ENCODE measurements at places on chromosomes 6 and 20.

- DNase-seq, result no peak
Measured at GRCh38 chr20:50037123-50037522, 54.3 kb downstream of the SNAI1 start.

DNA sequence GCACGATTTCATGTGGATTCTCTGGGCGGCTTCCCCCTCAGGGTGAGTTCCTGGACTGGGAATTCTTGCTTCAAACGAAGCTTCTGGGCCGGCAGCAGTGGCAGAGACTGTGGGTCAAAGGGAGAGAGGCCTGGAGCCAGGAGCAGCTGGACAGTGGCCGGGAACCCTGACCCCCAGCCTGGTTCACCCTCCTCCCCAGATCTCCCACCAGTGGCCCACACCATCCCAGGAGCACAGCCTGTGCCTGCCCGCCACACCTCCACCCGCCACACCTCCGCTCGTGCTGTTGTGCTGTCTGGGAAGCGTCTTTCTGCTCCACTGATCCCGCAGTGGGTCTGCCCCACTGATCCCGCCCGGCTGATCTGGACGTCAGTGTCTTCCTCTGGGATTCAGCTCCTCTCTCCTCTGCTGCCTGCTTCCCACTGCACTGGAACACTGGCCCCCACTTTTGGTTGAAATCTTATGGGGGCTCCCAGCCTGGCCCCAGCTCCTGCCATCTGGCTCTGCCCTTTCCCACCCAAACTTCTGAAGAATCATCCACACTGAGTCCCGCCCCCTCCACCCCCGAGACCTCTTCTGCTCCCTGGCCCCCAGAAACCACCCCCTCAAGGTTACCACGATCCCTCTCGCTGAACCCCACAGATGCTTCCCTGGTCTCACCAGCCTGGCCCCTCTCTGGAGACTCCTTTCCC lies 9.8 kb downstream of the ZBP1 start:
- DNase-seq, result no peak

- no peak for DNase-seq
Measured at GRCh38 chr6:29941471-29941870, 861 bp upstream of the HLA-A start.

DNA sequence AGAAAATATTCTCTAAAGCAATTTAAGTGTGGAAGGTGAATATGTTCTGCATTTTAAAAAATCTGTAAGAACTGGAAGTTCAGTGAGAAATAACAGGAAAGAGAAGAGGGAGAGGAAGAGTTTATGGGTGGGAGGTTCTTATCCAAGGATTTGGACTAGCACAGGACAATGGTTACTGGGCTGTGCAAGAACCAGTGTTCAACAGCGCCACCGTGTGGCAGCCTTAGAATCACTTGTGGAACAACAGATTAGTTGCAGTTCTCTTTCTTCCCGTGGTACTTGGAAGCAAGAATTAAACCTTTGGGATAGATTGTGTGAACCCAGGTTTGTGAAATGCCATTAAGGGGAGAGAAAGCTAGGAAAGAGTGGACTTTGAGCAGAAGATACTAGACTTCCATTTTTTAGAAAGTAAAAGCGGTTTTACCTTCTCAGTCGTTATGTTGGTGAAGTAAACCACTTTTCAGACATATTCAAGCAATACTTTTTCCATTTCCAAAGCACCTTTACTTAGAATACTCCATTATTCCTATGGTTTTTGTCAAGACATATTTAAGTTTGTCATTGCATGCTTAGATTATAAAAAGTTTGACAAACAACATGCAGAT lies 436.7 kb downstream of the RNF144B start:
- peak; percentile 64 for DNase-seq

- no peak for DNase-seq
Measured at GRCh38 chr20:37622728-37623127, 71.1 kb upstream of the CTNNBL1 start.

DNA sequence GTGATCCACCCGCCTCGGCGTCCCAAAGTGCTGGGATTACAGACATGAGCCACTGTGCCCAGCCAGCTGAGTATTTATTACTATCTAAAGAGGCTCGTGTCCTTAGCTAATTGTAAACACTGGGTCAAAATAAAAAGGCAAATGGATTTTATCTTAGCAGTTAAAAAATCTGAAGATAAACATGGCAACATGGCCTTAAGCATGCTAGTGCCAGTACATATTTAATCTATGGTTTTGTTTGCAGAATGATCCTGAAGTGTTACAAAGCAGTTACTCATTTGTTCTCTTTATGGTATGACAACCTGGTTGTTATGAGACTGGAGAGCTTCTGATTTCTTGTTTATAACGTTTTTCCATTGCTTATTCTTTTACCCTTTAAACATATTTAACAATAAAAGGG lies 3.9 kb upstream of the KIAA0408 start:
- DNase-seq, result no peak

- DNase-seq, result no peak
Measured at GRCh38 chr6:53464483-53464882, 80.4 kb downstream of the GCLC start.

- DNase-seq, result no peak
Measured at GRCh38 chr6:169070506-169071176, 183.0 kb downstream of the THBS2 start.

GRCh38 chr20:46852313-46852712 lies 42.3 kb upstream of the EYA2 start:
- no peak for DNase-seq

GRCh38 chr6:48021904-48022303 lies 89.1 kb downstream of the PTCHD4 start:
- no peak for DNase-seq

DNA sequence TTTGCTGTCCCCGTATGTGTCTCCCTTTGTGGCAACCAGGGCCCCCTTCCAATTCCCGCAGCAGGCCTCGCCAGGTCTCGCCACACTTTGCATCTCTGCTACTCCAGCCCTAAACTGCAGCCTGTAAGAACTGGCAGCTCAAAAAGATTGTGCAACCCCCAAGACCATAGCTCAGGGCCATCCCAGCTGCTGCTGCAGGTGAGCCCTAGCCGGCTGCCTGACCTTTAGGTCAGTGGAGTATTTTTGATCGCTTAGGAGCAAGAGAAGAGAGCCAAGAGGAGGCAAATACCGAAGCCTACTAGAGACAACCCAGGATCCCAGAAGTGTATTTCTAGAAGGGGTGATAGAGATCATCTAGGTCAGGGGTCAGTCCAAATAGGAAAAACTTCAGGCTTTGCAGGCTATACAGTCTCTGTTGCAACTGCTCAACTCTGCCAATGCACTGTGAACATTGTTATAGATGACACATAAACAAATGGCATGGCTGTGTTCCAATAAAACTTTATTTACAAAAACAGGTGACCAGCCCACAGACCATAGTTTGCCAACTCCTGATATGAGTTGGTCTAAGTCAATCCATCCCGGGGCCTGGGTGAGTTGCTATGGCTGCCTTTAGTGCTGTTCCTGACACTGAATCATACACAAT lies 138.4 kb downstream of the EYA2 start:
- DNase-seq, result no peak

GRCh38 chr6:70700922-70701876 lies 33.5 kb downstream of the SMAP1 start:
- DNase-seq, result no peak

- DNase-seq, result no peak
Measured at GRCh38 chr20:13271098-13271497, 50.0 kb downstream of the ISM1 start.
